ENCODE measurements at places on chromosomes 11 and 22.

- DNase-seq = no peak
Measured at GRCh38 chr11:56642339-56642738, at the start of gene OR5AP2. Gene OR5AP2 (minus strand): TSS chr11:56642439. CDS start chr11:56642439, 0 bp downstream.

DNA sequence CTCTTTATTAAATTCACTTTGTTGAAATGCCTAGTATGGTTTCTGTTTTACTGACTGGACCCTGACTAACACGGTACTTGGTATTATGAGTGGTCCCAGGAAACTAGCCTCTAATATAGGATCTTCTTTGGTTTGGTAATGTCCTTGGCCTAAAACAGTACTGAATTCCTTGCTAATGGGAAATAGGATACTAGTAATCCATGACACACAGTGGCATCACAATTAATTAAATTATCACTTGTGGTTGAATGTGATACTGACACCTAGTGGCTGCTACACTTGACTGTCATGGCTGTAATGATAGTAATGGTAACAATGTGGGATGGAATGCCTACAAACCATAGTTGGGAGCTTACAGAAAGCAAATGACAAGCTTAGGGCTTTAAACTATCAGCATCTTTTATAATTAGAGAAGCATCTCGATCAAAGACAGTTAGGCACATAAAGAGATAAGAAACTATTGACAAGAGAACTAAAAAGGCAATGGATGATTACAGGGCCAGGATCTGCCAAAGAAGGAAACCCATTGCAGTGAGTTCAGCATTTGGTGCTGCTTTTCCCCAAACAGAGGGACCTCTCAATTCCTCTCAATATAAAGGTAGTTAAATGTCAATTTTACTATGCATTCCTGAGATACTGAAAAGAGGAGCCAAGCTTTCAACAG lies 8.6 kb downstream of the DNHD1 start:
- peak; percentile 67 for DNase-seq

GRCh38 chr22:35306350-35306967 lies 6.8 kb downstream of the TOM1 start:
- DNase-seq = no peak

- DNase-seq = peak; percentile 86
Measured at GRCh38 chr11:46948378-46949131, 12.0 kb downstream of the CSTPP1 start.

DNA sequence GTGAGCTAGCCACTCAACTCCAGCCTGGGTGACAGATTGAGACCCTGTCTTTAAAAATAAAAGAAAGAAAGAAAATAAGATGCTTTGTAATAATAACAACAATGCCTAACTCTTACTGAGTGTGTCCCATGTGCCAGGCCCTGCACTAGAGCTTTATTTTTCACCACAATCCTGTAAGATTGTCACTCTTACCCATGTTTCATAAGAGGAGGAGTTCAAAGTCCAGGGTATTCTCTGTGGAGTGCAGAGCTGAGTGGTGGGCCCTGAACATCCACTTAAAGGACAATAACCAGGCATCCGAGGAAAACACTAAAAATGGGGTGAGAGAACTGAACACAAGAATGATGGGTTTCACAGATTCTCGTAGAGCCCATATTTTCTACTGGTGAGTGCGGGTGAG lies 925 bp upstream of the C11orf52 start:
- DNase-seq = no peak

DNA sequence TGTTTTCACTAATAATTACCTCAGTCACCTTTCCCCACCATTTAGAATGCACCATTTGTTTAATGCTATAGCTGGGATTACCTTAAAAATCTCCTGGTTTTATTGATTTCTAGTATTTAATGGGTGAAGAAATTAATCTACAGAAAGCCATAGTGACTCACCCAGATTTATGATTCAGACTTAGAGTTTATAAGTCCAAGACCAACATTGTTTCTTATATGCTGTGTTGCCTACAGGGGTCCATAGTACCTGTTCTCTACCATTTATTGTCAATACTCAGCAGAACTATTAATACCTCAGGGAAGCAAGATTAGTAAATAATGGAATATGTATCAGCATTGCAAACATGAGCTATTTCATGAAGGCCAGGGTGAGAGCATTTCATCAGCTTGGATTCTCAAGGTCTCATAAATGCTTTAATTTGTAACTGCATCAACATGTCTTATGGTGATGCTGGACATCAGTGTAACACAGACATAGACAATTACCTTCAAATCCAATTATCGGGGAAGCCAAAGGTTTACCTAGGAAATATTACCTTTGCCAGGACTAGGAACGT lies 8.0 kb upstream of the MS4A7 start:
- no peak for DNase-seq

DNA sequence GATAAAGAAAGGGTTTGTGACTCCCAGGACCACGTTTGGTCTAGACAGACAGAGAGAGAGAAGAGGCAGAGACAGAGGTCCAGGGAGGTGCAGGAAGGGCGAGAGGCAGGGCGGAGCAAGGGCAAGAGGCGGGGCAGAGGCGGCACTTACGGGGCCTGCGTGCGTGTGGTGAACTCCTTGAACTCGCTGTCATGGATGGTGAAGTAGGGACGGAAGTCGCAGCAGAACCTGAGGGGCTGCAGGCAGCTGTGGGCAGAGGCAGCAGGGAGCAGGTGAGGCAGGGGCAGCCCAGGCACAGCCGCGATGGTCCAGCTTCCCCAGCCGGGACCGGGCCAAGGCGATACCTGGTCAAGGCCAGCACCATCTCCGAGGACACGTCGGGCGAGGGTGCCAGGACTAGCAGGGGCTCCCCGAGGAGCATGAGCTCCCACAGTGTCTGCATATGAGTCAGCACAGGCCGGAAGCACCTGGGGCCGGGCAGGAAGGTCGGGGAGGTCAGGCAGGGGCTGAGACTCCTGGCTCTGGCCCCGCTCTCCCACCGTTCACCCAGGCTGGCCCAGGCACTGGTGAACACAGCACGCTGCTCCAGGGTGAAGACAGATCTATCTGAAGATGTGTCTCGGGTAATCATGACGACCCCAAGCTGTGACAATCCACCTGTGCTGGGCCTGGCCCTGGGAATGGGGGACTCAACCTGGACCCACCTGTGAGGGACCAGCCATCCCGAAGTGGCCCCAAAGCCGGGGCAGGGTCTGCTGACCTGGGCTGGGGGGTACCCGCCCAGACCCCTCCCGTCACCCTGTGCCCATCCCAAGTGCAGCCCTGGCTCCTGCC lies 7.2 kb upstream of the PLXNB2 start:
- DNase-seq = no peak

Measured in astrocyte of the spinal cord (primary cell).